Activated T-cell treated with anti-CD3 and anti-CD28 coated beads, Interleukin-2, amount 50 U/mL, for 24 hours (primary cell): ENCODE measurements at places on chromosomes 1 and 21.

GRCh38 chr1:26844424-26845196 lies 18.1 kb downstream of the ZDHHC18 start:
- no peak for DNase-seq

DNA sequence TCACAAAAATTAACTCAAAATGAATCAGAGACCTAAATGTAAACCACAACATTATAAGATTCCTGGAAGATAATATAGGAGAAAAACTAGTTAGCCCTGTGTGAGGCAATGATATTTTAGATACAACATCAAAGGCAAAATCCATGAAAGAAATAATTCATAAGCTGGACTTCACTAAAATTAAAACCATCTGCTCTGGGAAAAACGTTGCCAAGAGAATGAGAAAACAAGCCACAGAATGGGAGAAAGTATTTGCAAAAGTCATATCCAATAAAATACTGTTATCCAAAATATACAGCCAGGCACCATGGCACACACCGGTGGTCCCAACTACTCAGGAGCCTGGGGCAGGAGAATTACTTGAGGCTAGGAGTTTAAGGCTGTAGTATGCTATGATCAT lies 70.3 kb downstream of the SYF2 start:
- DNase-seq = no peak

DNA sequence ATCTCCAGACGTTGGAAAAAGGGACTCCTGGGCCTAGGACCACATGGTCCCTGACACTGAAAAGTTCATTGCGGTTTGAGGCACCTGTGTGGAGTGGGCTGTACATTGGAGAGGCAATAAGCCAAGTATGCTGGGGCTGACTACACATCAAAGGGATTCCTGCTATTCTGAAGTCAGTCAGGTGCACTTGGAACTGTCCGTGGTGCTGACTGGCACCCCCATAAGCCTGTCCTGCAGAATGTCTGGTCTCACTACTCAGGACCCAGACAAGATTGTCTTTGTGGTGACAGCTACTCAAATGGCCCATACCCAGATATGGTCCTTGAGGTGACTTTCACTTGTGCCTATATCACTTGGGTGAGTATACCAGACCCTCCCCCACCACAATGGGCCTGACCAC lies 150.6 kb downstream of the RWDD3 start:
- no peak for DNase-seq

DNA sequence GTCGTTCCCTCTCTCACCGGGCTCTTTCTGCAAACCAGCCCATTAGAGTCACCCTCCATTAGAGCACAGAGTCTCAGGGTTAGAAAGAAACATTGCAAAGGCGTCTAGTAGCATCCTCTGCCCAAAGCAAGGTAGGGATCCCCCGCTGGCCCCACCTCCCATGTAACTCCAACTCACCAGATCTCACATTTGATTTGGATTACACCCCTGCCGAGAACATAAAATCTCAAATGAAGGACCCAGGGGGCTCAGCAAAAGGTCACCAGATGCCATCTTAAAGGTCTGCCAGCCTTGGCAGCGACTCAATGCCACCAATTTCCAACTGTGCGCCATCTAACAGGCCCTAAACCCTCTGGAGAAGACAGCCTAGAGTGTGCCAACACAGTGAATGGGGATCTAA lies 14.1 kb downstream of the C1orf87 start:
- no peak for DNase-seq

- peak; percentile 57 for DNase-seq
These were observed 302.7 kb downstream of the DUSP10 start for GRCh38 chr1:221439008-221439746.

GRCh38 chr1:110249256-110249655 lies 39.1 kb downstream of the KCNC4 start:
- no peak for DNase-seq

GRCh38 chr1:108801101-108801500 lies 54.6 kb downstream of the STXBP3 start:
- no peak for DNase-seq

DNA sequence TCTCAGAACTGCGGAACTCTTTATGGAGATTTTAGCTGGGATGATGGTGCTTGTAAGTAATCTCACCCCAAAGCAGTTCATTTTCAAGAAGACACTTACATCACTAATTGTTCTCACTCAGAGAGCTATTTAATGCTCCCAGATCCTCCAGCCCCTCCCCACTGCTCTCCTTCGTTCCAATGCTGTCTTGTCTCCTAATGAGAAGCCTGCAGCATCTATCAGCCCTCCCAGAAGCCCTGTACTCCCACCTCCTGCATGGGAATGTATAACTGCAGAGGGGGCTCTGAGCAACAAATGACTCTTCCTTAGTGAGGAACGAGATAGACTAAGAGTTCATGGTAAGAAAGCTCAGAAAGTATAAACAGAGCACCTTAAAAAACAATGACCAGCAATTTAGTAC lies 377.4 kb upstream of the RUNX1 start:
- no peak for DNase-seq

GRCh38 chr1:89686520-89686919 lies 53.6 kb downstream of the LRRC8C start:
- DNase-seq = no peak

DNA sequence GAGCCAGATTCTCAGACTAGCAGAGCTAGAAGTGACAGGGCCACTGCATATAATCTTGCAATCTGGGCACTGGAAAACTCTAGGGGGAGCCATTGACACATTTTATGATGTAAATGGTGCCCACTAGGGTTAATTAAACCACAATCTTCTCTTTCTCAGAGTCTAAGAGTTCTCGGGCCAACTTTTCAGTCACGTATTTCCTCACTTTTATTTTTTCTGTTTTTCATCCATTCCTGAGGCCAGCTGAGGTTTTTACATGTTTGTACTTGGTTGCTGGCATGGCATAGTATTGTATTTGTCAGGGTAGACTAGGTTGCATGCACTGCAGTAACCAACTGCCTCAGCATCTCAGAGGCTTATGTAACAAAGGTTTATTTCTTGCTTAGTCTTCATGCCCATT lies 138.2 kb downstream of the ZNF326 start:
- DNase-seq = no peak

DNA sequence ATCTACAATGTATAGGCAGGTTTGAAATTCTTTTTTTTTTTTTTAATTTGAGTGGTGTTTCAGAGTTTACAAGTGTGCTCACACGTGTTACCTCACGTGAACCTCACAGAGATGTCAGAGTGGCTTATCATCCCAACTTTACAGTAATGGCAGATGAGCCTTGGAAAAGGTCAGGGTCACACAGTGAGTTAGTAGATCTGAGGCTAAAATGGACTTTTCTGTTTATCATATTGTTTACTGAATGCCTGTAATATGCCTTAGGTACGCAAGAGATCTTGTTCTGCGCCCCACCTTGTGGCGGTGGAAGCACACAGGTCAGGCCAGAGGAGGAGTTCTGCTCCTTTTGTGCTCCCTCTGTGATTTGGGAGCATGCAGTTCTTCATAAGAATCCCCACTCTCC lies 80.0 kb downstream of the DYRK1A start:
- DNase-seq = no peak

- peak; percentile 81 for DNase-seq
These were observed 13.7 kb upstream of the E2F2 start for GRCh38 chr1:23544444-23545389.

DNA sequence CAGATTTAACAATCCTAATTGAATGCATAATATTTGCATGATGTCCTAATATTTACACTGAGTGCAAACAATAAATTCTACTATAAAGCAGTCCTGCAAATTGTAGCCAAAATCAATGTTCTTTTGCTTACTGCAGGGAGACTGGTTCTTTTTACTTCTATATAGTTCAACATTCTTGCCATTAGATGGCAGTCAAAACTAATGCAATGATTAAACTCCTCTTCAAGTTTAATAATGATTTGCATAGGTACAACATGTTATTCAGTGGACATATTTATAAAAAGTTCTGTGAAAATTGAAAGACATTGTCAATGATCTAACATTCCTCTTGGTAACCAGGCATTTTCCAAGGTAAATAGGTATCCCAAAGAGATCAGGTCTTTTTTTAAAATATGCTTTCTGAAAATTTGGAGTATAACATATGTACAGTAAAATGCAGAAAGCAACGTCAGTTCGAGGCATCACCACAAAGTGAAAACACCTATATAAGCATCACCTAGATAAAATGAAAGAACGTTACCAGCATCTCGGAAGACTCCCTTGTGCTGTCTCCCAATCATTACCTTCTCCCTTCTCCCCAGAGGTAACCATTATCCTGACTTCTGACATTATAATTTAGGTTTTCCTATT lies 9.8 kb upstream of the FNBP1L start:
- DNase-seq = no peak

DNA sequence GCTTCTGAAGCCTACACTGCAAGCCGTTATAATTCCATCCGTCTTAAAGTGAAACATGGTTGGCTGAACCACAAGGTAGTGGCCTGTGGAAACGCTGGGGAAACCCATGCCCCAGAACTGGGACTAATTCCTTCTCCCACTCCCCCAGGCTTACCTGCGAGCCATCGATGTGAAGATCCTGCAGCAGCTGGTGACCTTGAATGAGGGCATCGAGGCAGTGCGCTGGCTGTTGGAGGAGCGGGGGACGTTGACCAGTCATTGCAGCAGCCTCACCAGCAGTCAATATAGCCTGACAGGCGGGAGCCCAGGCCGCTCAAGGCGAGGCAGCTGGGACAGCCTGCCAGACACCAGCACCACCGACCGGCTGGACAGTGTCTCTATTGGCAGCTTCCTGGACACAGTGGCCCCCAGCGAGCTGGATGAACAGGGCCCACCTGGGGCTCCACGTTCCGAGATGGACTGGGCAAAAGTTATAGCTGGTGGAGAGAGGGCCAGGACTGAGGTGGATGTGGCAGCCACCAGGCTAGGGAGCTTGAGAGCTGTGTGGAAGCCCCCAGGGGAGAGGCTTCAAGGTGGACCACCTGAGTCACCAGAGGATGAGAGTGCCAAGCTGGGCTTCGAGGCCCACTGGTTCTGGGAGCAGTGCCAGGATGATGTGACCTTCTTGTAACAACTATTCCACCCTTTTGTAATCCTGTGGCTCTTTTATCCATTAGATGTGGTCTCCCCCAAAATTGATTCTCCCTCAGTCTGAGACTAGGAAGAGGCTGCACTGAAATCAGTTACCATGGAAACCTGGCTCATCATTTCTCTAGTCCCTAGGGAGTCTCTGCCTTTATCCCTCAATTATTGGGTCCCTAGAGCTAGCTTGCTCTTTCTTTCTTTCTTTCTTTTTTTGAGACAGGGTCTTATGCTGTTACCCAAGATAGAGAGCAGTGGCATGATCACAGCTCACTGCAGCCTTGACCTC lies 16.7 kb downstream of the LURAP1 start:
- no peak for DNase-seq

DNA sequence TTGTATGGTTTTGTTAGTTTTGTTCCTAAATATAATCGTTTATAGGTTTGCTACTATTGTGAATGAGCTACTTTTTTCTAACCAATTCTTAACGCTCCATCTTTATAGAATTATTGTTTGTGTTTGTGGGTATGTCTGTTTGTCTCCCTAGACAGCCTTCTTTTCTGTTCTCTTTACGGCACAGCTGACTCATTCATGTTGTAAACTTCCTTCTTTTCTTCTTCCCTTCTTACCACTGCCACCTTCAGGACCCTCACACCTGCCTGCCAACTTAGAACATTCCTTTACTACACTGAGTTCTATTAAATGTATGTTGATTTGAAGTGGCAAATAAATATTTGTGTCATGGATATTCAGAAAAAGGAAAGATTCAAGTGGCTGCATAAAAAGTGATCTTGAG lies 29.1 kb downstream of the AK5 start:
- DNase-seq = no peak

DNA sequence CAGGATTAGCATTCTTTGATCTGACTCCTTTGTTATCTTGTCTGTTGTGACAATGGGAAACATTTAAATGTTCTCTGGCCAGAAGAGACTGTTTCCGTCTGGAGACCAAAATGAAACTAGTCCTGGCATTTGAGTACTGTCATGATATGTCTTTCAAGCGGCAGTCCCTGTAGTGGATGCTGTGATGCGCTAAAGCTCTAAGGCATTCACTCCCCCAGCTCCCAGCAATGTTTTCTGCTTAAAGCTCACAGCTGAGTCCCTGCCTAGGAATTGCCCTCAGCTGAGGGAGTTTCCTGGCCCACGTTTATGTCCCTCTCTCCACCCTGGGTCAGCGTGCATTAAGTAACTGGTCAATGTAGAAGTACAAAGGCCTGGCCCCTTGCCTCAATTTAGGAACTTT lies 109.4 kb downstream of the UCHL5 start:
- no peak for DNase-seq

- DNase-seq = no peak
These were observed 27.8 kb downstream of the WNT9A start for GRCh38 chr1:227919906-227920305.

DNA sequence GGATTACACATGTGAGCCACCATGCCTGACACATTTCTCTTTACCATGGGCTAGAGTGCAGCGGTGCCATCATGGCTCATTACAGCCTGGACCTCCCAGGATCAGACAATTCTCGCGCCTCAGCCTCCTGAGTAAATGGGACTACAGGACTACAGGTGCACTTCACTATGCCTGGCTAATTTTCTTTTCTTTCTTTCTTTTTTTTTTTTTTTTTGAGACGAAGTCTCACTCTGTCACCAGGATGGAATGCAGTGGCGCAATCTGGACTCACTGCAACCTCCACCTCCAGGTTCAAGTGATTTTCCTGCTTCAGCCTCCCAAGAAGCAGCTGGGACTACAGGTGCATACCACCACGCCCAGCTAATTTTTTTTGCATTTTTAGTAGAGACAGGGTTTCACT lies 14.8 kb upstream of the KIF1B start:
- no peak for DNase-seq

- no peak for DNase-seq
These were observed 8.6 kb downstream of the NIPAL3 start for GRCh38 chr1:24424207-24424606.

- no peak for DNase-seq
These were observed 14.5 kb downstream of the RGS4 start for GRCh38 chr1:163083690-163084089.

- no peak for DNase-seq
These were observed 78.2 kb downstream of the SLC16A1 start for GRCh38 chr1:112877750-112878149.

- DNase-seq = no peak
These were observed 16.9 kb downstream of the MGST3 start for GRCh38 chr1:165647970-165648369.

DNA sequence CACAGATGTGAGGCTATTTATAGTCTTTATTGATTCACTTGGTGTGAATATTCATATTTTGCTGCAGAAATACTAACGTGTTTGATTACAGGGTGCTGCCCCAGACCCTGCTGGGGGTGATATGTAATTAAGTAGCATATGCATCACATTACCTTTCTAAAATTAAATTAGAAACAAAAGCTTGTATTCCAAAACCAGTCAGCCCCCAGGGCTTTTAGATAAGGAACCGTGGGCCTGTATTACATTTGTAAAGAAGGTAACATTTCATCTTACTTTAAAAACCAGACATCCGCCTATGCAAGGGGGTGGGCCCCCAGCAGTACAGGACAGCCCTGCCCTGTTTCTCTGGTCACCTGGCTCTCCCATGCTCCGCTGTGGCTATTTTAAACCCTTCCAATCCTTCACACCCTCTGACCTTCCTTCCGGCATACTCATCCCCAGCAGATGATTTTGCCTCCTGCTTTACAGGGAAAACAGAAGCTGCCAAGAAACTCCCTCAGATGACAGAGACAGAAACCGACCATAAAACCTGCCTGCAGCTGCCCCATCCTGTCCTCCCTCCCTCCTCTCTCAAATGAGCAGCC lies 22.0 kb upstream of the KCNC4 start:
- DNase-seq = no peak

- no peak for DNase-seq
These were observed 150.8 kb upstream of the ERG start for GRCh38 chr21:38649120-38649519.
